GOT3 (cell line): ENCODE measurements at places on chromosomes 4 and X.

- no peak for DNase-seq
Measured at GRCh38 chr4:155541716-155542115, 124.9 kb upstream of the GUCY1A1 start.

- no peak for DNase-seq
Measured at GRCh38 chr4:123588631-123589241, 192.1 kb downstream of the SPRY1 start.

DNA sequence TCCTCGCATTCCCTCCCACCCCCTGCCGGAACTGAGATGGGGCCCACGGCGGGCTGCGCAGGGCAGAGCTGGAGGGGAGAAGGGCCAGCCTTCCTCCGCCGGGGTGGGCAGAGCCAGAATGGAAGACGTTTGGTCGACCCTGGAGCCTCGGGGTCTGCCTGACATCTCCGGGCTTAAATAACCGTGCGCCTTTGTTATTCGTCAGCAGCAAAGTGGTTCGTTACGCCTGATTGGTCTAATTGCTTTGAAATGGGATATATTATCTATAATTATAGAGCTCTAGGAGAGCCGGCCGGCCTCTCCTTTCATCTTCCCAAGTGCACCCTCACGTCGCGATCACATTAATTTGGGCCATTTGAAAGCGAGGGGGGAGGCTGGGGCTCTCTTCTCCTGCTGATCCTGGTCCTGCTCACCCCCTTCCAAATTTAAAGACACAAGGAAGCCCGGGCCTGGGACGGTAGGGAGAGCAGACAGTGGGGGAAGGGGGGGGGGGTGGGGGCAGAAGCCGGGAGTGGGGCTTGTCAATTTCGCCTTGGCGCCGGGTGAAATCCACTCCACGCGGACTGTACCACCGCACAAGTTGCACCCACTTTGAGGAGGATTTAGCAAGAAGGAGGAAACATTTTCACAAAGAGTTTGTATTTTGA, 4.7 kb upstream of the MSX1 start:
- DNase-seq, result no peak

GRCh38 chr4:173522160-173522950, 7.7 kb downstream of the HAND2 start:
- no peak for DNase-seq

DNA sequence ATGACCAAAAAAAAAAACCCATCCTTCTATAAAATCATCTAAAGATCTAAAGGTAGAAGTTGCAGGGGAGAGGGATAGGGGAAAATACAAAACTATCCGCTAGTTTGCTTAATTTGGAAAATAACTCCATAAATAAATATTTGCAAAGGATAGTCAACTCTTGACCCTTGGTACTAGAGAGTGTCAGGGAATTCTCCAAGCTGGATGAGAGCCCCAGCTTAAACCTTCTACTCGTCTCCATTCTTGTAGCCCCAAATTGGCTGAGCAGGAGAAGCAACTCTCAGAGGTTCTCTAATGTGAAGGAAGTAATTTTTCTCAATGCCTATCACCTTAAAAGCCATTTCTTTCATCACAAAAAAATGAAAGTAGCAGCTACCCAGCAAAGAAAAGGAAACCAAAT, 35.2 kb downstream of the ACSL4 start:
- no peak for DNase-seq

DNA sequence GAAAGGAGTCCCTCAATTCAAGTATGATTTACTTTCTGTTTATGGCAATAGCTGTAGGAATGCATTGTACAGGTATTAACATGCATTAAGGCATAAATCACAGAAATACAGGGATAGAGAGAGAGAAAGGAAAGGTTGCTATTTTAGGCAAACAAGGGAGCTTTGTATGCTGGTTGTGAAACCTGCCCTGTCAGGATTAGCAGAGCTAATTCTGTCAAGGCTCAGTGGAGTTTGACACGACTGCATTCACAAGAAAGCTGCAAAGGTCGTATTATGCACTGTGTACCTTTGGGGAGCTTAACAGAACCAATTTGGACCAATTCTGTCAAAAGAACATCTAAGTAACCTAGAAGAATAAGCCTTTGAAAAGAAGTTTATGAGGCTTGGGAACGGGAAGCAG, 239.3 kb downstream of the GRIA2 start:
- no peak for DNase-seq

DNA sequence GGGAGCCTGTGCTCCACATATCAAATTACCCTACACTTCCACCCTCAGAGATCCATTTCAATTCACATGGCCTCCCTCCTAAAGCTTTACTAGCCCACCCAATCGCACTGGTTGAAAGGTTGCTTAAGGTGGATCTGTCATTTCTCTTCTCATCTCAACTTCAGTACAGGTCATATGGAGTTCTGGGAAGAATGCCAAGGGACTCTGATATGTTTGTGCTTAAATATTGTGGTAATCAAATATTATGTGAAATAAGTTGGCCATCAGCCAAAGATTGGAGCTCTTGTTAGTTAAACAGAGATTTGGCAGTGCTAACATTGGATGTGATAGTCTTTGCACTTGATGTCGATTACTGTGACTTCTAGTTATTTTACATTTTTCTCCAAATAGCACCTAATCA, 20.5 kb downstream of the SEPTIN6 start:
- no peak for DNase-seq

GRCh38 chr4:46937493-46937892, 28.4 kb upstream of the COX7B2 start:
- DNase-seq, result no peak

- DNase-seq, result no peak
Measured at GRCh38 chrX:31154946-31155345, 83.1 kb upstream of the FTHL17 start.

- no peak for DNase-seq
Measured at GRCh38 chr4:56786955-56787354, 34.5 kb downstream of the SPINK2 start.

DNA sequence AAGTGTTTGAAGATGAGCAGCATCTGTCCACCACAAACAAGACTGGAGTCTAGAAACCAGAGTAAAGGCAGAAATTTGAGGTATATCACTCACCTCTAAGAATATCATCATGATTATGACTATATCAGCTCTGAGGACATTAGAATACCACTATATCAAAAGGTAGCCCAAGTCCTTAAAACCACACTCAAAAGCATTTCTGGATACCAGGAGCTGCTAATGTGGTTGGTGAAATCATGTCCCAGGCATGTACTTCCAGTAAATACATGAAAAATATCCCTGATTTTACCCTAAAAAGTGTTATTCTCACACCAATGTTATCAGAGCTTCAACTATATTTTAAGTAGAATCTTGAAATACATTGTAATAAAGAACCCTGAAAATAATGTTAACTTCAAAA, 136.3 kb upstream of the SMAD1 start:
- DNase-seq, result no peak

DNA sequence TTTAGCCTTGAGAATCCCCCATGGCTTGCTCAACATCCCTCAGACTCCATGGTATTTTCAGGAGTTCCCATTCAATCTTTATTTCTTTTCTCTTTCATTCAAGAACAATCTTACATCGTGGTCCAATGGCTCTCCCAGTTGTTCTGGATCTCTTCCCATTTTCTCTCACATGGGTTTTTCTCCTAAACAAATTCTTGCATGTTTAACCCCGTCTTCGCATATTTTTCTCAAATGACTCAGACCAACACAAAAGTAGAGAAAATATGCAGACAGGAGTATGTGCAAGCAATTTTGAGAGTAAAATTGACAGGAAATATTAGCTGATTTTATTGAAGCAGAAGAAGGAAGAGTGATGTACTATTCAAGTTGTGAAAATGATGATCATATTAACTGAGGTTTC, 396.4 kb upstream of the TRAM1L1 start:
- no peak for DNase-seq

- DNase-seq, result no peak
Measured at GRCh38 chr4:54016504-54016903, 47.9 kb downstream of the CHIC2 start.

DNA sequence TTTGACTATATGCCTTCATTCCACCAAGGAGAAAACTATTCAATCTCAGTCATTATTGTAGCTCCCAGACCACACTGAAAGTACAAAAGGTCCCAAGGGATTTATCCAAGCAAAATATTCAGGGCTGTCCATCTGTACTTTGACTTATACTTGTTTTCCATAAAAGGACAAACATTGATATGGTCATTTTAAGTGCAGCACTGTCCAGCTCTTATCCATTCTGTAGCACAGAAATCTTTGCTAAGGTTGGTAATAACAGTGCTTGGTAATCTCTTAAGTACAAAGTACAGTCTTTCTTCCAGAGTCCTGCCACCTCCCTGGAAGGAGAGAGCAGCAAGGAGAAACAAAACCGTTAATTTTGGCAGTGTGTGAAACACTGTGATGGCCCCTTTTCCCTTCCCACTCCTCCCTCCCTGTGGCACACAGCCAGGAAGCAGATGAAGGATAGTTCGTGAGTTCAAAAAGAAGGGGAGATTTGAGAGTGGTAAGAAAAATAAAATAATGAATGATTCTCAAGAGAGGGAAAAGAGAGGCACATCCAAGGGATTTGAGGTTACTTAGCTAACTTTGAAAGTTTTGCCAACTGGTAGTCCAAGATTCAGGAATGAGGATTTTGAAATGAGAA, 6.8 kb upstream of the CXCL2 start:
- no peak for DNase-seq

GRCh38 chr4:141410839-141411238, 190.1 kb downstream of the ZNF330 start:
- no peak for DNase-seq

- no peak for DNase-seq
Measured at GRCh38 chrX:154040307-154040756, 20.6 kb upstream of the IRAK1 start.

- no peak for DNase-seq
Measured at GRCh38 chr4:102047616-102048015, 257.1 kb downstream of the BANK1 start.

- no peak for DNase-seq
Measured at GRCh38 chr4:137310166-137310565, 222.1 kb downstream of the PCDH18 start.

GRCh38 chr4:147916351-147916750, 184.5 kb downstream of the ARHGAP10 start:
- no peak for DNase-seq

DNA sequence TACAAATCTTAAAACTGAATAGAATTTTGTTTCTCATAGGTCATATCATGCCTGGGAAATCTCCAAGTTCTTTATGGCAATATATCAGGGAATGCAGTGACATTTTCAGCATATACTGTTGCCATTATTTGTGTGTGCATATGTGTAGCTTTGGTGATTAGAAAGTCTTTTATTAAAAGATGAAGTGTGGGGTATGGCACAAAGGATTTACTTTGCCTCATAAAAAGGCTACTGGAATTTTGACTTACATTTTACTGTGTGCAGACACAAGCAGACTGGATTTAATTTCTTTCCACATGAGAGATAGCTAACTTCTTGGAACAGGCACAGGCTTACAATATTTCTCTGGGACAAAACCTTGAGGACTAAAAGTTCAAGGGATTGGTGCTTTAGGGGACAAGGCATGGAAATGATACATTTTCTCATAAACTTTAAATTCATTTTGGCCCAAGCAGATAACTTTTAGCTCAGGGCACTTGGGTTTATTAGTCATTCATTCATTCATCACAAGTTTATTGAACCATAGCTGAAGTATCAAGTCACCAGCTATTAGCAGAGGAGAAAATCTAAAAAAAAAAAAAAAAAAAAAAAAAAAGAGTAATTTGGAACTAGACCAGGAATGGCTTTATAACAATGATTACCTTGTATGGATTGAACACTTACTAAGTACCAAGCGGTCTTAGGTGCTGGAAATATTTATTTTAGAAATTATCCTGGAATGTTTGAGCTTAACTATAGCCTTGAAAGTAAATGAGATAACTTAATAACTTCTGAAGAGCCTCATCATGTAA, 191.5 kb downstream of the SLIT2 start:
- no peak for DNase-seq

DNA sequence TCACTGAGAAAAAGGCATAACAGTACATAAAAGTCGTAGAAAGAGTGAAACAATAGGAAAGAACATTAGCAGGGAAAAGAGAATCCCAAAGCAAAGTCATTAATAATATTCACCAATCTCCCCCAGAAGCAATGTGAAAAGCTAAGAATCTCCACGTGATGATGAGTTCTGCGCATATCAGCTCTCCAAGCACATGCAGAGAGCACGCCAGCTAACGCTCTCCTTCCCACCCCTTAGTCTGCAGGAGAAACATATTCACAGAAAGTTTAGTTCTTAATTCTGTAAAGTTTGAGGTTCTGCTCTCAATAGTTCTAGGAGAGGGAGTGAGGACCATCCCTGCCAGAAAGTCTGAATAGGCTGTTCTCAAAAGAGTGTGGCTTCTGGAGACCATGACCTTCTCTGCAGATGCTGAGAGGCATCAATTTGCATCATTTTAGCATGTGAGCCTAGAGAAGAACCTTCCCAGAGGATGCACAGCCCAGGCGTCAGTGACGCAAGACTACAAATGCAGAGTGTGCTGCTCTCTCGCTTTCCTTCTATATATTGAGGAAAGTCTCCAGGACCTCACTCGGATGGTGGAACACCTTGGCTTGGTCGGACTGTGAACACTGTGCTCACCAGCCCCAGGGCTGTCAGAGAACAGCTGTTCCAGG, 51.3 kb upstream of the AFAP1 start:
- DNase-seq, result no peak

GRCh38 chr4:8830611-8831200, 40.9 kb downstream of the HMX1 start:
- DNase-seq, result no peak

DNA sequence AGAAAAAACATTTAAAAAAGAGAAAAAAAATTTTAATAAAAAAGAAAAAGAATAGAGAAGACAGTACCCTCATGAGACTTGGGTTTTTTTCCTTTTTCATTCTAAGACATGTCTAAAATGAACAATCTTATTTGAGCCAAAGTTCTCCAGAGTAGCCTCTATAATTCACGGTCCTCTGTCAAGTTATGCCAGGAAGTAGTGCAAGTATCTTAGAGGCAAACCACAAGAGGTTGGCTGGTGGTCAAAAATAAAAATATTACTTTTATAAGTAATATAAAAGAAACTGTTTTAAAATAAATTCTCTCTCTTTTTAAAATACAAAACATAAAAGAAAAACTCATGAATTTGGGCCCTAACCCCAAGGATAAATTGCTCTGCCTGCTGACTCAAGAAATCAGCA, 26.5 kb downstream of the HNRNPDL start:
- DNase-seq, result no peak

GRCh38 chr4:76659103-76659490, 224.1 kb downstream of the SHROOM3 start:
- DNase-seq, result no peak

DNA sequence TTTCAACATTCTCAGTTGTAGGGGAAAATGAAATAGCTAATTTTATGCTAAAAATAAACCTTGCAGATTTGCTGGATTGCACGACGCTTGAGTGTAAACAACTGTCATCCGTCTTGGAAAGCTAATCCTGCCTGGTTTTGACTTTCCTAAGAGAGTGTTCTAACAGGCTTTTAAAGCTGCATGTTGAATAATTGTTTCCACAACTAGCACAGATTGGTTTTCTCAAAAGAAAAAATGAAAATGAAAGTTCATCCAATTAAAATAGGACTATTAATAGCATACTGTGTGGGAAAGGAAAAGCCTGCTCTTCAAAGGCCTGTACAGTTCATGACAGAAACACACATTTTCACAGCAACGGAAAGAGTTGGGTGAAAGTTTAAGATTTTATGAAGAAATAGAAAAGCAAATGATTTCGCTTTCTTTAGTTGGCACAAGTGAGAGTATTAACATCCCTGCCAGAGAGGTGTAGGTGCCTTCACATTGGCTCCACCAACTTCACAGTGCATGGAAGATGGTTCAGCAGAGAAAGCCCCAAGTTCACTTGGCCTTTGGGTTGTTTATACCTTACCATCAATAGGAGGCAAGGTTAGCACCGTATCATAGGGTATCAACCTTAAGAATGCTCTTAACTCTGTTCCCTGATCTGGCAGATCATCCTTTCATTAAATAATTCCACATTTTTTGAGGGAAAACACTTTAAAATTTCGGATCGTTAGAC, 140.0 kb upstream of the GUCY1A1 start:
- DNase-seq, result no peak

- DNase-seq, result no peak
Measured at GRCh38 chr4:80268936-80269335, 2.5 kb downstream of the FGF5 start.
